COR-L47 (cell line): ENCODE measurements at places on chromosomes 2 and 18.

DNA sequence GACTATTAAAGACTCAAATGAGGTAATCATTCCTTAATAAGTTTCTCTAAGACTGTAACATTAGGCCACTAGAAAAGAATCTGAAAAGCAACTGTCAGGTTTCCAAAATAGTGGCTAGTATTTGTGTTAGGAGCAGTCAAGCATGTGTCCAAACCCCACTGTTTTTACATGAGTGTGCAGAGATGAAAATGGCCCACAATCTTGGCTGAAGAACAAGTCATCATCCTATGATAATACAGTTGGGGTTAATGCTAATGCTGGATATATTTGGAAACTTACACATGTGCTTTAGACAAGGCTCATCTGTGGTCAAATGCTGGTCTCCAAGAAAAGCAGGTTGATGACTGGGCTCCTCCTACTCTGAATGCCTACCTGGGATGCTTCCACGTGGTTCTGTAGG is 73.6 kb downstream of the MAIP1 start:
- DNase-seq = no peak

GRCh38 chr18:6401687-6402086 is 13.0 kb downstream of the L3MBTL4 start:
- no peak for DNase-seq

DNA sequence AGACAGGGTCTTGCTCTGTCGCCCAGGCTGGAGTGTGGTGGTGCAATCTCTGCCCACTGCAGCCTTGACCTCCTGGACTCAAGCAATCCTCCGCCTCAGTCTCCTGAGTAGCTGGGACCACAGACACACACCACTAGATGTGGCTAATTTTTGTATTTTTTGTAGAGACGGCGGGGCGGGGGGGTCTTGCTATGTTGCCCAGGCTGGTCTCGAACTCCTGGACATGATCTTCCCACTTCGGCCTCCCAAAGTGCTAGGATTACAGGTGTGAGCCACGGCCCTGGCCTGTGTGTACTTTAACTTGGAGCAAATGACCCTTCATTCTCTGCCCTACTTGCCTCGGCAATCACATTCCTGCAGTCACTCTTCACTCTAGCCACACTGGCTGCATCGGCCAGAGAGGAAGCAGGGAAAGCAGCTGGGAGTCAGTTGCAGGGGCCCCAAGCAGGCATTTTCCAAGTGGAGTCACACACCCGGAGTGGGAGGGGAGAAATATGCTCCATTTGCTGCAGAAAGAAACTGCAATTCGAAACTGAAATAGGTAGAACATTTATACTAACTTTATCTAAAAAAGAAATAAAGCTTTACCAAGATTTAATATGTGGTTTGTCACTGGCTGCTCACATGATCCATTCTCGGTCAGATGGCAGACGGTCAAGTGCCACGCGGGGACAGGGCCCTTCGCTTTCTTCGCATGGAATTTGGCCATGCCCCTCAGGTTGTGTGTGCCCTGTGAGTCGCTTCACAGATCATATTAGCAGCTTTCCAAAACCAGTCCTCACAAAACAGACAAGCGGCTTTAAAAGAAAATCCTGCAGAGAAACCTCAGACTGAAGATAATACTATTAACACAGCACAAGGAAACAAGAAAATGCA is 37.1 kb downstream of the FAM161A start:
- no peak for DNase-seq

- DNase-seq = no peak
Observed at GRCh38 chr2:27494944-27495554, at the start of gene FNDC4. Gene FNDC4, minus strand, starts transcription at chr2:27495200. Its CDS starts 521 bp downstream, at chr2:27494679.

DNA sequence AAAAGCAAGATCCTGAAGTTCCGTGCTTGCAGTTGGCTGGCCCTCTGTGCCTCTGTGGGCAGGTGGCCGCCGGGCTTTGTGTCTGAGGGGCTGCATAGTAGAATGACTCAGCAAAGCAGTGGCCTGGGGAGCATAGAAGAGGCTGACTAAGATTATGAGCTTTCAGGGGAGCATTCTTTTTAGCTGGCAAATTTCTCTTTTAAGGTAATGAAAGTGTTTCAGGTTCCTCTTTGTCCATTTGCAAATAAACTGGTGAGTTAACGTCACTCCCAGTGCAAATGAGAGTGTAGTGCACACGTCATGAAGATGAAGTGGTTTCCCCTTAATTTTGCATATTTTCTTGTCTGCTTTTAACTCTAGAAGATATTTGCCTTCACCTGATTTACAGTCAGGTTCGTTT is 98.6 kb downstream of the BCL2L11 start:
- DNase-seq = no peak

- no peak for DNase-seq
Observed at GRCh38 chr2:143420313-143420712, 291.1 kb downstream of the ARHGAP15 start.

DNA sequence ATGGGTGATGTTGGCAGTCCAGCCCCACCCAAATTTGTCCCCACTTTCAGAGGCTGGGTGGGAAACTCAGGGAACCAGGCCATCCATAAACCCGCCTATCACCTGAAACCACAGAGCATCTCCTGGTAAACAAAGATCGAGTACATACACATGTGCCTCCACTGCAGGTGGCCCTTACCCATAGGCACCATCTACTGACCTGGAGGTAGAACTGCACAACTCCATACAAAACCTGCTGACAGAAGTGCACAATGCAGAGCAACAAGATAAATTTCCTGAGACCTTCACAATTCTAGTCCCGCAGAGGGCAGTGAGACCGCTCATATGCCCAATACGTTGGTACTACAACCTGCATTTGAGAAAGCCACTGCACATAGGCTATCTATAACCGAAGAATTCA is 856.3 kb downstream of the SUCLG1 start:
- no peak for DNase-seq

GRCh38 chr2:127401757-127402695 is 14.3 kb upstream of the MAP3K2 start:
- no peak for DNase-seq

DNA sequence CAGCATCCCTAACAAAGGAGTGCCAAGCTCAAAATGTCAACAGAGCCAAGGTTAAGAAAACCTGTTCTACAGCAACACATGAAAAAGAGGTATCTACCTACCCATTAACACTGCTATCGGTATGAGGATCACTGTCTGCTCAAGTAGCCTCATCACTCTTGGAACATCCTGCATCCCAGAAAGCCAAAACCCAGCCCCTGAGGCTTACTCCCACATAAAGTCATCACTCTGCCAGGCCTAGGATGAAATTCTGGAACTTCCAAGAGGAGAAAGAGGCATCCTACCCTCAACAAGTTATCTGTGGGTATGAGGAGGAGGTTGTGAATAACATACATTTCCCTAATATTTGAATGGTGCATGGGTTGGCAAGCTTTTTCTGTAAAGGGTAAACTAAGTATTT is 25.5 kb downstream of the CDH2 start:
- peak; percentile 79 for DNase-seq

DNA sequence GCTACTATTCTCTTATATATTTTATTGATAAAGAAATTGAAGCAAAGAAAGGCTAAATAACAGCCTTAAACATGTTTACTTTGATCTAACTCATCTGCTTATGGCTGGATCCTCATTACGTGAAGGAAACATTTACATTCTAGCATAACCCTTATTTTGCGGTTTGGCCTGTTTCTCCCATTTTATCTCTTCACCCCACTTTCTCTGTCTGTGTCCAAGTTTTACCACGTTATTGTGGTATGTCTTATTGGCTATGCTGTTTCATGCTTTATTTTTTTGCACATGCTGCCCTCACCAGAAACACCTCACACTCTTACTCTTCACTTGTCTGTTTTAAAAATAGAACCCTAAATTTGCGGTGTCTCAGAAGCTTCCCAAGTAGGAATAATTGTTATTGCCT is 78.5 kb downstream of the RPIA start:
- DNase-seq = no peak

DNA sequence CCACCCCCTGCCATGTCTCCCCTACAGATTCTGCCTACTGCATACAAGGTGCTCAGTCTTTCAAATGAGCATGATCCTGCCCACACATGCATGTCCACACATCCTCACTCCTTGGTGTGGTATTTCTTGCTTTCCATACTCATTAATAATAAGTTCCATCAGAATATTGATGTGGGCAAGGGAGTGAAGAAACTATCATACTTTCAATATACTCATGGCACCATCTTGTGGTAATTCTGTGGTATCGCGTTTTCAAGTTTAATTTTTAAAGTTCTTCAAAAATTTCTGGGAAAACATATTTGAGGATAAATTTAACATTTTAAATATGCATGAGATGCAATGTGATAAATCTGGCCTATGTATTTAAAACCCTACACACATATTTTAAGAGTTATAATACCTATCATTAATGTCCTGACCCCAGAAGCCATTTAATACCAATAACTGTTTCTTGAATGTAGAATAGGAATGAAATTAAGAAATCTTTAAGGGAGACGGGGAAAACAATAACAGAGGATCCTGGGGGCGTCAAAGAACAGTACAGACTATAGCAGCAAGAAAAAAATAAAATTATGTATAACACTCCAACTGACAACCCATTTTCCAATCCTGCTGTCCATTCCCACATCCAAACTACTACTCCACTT is 110.1 kb downstream of the ZNF385B start:
- peak; percentile 19 for DNase-seq

DNA sequence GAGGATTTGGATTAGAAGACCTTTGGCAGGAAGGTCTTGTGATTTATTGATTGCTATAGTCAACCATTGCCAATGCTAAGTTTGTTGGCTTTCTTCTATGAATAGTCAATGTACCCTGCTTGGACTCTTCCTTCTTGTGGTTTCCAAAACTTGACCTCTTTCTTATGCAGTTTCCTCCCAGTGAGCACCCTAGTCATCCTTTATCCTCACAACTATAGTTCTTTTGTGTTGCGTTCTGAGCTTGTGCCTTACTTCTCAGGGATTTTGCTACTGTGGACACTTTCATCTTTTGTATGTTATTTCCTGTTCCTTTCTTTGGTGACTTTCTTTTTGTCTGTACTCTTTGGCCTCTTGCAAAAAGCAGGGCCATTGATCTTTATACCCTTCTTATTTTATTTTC is 168.2 kb downstream of the LRRTM1 start:
- DNase-seq = no peak

- DNase-seq = no peak
Observed at GRCh38 chr2:29323301-29323700, 208.1 kb downstream of the CLIP4 start.

DNA sequence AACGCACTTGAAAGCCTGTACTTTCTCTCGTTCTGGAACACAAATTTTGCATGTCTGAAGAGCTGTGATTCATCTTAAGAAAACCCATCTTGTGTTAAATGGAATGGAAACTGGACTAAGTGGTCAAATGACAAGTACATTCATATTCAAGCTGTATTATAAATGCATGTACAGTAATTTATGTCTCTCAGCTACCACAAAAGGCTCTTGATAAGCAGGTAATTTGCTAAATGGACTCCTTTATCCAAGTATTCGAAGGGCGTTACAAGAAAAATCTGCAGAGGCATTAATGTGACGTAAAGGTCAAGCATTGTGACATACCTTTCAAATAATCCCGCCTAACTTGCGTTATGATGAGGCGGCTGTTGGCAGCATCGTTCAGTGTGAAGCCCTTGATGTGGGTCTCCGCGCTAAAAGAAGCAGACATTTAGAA is 66.6 kb downstream of the ABCG8 start:
- DNase-seq = no peak

GRCh38 chr18:45785134-45785533 is 40.3 kb upstream of the SIGLEC15 start:
- DNase-seq = no peak

- DNase-seq = no peak
Observed at GRCh38 chr2:69214898-69215297, 172.1 kb downstream of the GFPT1 start.

DNA sequence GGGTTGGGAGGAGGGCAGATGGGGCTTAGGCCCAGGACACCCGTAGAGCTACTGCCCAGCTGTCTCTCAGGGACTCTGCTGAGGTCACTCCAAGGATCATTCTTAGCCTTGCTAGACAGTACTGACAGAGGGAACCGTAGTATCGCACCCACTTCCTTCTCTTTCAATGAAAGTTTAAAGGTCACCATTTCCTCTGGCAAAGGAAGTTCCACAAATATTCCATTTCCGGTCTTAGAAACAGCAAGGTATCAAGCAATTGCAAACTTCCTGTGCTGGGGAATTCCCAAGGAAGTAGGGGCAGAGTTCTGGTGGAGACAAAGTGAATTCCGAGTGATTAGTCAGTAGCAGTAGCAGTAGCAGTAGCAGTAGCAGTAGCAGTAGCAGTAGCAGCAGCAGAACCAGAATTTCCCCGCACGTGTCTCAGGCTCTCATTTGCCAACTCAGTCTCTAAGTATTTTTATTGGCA is 24.7 kb downstream of the IL1B start:
- DNase-seq = no peak
